ENCODE measurements at places on chromosomes 3 and 15. TPM values are rescaled to one million over a fixed set of nuclear protein-coding genes. Genes with fewer than 3 reads are reported as not detected.

DNA sequence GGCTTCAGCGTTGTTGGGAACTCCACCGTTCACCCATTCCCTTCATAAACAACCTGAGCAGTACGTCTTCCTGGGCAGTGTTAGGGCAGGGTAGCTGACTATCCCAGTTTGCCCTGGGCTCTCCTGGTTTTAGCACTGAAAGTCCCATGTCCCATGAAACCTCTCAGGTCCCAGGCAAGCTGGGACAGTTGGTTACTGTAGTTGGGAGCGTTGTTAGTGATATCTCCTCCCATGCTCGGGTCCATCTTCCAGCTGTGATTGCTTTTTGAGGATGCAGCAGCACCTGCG lies 60.9 kb upstream of the HERC1 start:
- no peak for DNase-seq

DNA sequence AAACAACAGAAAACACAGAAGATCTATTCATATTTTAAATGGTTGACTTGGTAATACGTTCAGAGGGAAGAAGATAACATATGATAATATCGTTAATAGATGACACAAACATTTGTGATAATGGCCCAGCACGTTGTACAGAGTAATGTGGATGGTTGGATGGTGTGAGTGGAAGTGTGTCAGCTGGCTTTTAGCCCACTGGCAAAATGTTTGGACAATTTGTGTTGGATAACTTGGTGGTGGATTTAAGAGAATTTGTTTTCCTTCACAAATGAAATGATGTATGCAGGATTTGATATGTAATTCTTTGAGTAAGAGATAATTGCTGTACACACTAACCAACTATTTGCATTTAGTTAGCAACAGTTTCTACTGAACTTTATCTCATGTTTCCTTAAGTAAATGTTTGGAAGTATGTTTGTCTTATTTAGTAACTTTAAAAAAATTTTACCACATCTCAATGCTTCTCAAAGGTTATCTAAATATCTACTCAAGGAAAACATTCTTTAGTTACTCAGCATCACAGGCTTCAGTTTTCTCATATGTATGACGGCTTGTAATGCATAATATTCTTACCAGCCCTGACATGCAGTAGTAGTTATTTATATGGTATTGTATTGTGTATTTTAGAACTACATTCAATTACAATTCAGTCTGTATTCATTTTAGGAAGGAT lies 328.5 kb upstream of the GOLIM4 start:
- no peak for DNase-seq

- DNase-seq: no peak
These were observed 241.4 kb downstream of the NFKBIZ start for GRCh38 chr3:102090721-102091045.

- no peak for DNase-seq
These were observed 50.8 kb downstream of the GPR176 start for GRCh38 chr15:39869254-39869653.

DNA sequence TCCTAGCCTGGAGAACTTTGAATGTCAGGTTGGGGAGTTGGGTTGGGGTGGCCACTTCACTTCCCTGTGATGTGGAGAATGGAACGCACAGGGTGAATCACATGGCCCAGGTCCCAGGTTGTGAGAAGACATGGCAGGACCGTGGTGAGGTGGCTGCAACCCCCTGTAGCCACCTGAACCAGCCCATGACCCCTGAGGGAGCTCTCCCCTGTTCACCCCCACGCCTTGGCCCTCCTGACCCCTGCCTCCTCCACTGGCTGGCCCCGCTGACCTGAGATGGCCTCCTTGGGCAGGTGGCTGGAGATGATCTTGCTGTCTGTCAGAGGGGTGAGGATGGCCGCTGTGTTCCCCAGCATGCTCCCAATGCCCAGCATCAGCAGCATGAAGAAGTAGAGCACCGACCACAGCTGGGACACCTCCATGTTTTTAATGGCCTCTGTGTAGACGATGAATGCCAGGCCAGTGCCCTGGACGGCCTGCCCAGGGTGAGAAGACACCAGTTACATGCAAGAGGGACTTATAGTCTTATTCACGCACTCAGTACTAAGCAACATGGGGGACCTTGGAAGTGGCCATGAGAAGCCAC lies 31.0 kb downstream of the SLC6A20 start:
- no peak for DNase-seq

DNA sequence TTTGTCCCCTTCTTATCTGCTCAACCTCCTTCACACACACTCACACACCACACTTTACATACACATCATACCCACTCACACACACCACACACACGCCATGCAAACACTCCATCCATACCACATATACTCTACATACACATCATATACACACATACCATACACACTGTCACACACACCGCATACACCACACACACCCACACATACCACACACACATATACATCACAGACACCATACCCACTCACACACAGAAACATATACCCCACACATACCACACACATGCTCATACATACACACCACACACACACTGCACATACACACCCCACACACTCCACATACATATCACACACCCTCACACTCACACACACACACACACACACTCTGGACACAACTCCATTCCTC lies 54.3 kb upstream of the ACP3 start:
- DNase-seq: no peak

DNA sequence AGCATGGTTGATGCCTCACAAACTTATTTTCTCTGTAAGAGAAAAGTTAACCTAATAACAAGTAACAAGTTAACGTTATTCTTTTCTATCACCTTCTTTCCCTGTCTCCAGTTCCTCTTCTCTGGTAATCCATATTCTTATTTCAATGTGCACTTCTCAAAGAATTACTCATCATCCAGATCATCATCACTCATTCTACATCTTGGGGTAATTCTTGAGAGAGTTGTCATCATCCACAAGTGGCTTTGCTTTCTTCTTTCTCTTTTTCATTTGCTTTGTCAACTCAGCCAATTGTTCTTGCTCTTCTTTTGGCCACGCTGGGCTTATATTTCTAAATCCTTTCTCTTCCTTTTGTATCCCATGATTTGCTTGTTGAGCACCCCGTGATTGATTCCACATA lies 20.8 kb upstream of the RNF111 start:
- DNase-seq: no peak

Gene ITIH4
- total RNA-seq: 30.7 TPM

Gene CACNA1D
- not detected for total RNA-seq

Gene ELL3
- 4.9 TPM for total RNA-seq
